ENCODE measurements at places on chromosomes 7 and 10. TPM values are rescaled to one million over a fixed set of nuclear protein-coding genes. Genes with fewer than 3 reads are reported as not detected.

DNA sequence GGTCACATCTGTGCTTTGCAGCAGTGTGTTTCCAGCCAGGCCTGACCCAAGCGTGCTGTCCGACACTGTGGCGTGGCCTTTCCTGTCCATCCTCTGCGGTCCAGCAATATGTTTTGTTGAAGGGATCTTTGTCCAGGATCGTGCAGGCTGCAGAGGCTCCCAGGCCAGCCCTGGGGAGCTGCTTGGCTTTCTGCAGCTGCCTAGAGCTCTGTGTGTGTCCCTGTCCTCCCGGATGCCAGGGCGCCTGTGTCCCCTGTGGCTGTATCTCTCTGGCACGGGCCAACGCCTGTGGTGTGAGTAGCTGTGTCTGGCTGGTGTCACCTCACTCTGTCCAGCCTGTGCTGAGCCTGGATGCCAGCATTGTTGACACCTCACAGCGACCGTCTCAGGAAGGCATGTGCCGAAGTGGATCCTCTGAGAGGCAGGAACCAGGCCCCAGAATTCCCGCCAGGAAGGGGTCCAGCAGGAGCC is 94.5 kb downstream of the INPP5A start:
- DNase-seq: no peak

SNCG gene
- 23.4 TPM for polyA plus RNA-seq

LBX1 gene
- polyA plus RNA-seq: not detected

DNA sequence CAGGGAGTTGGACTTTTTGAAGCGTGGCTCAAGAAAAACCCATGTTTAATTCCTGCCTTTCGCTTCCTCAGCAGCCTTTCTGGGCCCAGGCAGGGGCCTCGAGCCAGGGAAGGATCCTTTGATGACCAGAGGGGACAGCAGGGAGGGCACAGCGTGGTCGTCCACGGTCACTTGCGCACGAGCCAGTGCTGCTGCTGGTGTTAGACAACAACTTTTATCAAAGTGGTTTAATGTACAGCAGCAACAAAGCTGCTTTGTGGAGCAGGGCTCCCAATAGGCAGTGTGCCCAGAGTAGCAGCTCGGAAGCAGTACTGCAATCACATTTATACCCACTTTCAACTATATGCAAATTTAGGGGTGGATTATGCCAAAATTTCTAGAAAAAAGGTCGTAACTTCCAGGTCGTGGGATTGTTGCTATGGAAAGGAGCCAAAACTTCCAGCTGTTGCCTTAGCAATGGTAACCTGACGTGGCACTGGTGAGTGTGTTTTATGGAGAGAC is 6.1 kb downstream of the GIMAP1 start:
- DNase-seq: no peak

SYNPO2L gene
- polyA plus RNA-seq: 0.24 TPM

- no peak for DNase-seq
Measured at GRCh38 chr7:37448011-37448635, 541 bp downstream of the ELMO1 start.

ARMH3 gene
- 20.1 TPM for polyA plus RNA-seq

C10orf62 gene
- 0.33 TPM for polyA plus RNA-seq

AGFG2 gene
- 10.4 TPM for polyA plus RNA-seq

NKX1-2 gene
- polyA plus RNA-seq: not detected

All from right renal cortex interstitium (tissue), 3 donors.